HepG2 (cell line): ENCODE measurements at places on chromosomes 3 and 15.

GRCh38 chr3:14412831-14413380 lies 10.5 kb downstream of the SLC6A6 start:
- DNase-seq, result no peak

- DNase-seq, result peak; percentile 29
Measured at GRCh38 chr3:43418601-43419272, 132.4 kb downstream of the SNRK start.

- DNase-seq, result no peak
Measured at GRCh38 chr3:177764377-177764912, 567.2 kb upstream of the TBL1XR1 start.

DNA sequence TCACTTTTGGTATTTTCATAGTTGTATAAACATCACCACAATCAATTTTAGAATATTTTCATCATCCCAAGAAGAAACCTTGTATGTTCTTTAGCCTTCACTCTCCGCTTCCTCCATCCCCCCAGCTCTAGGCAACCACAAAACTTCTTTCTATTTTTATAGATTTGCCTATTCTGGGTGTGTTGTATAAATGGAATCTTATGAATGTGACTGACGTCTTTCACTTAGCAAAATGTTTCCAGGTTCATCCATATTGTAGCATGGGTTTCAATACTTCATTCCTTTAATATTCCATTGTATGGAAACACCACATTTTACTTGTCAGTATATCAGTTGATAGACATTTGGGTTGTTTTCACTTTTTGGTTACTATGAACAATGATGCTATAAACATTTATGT lies 335.8 kb upstream of the GOLIM4 start:
- no peak for DNase-seq

GRCh38 chr3:146496726-146497125 lies 27.4 kb upstream of the PLSCR2 start:
- DNase-seq, result no peak

GRCh38 chr15:44882499-44882968 lies 74.0 kb upstream of the TERB2 start:
- DNase-seq, result no peak

- DNase-seq, result no peak
Measured at GRCh38 chr3:108036984-108037741, 53.7 kb downstream of the CD47 start.

DNA sequence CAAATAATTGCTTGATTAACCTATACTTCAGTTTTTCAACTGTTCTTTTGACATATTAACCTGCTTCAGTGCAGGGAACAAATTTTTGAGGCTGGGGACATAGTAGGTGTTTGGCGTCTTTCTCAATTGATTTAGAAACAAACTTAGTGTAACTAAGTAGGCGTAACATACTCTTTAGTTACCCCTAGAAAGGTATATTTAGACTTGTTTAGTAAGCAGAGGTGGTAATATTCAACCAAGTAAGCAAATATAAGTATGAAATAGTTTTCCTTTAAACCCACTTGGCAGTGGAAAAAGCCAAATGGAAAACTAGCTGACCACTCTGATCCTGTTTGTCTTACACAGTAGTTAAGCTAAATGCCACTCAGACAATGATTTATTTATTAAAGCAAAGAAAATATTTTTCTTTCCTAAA lies 113.2 kb downstream of the MBNL1 start:
- DNase-seq, result peak; percentile 30

DNA sequence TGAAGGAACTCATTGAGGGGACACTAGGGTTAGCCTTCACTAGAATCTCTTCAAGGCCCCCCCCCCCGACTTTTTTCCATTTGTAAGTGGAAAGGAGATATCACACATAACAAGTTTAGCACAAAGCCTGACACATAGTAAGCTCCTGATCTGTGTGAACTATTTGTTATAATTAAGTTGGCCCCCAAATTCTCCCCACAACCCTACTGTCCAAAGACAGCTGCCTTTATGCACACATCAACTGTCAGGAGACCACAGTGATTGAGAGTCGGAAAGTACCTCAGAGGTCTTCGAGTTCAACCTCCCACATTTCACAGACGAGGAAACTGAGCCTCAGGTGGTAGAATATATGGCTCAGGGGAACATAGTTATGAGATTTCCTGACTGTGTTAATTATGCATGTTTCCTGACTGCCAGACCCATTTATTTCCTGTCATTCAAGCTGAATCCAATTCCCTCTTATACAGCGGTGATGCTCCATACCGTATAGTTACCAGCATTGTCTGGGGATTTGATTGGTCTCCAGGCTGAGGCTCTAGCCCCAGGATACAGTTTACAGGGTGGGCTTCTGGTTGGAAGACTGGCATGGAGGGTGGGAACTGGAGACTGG lies 227.4 kb upstream of the CMC1 start:
- DNase-seq, result no peak

DNA sequence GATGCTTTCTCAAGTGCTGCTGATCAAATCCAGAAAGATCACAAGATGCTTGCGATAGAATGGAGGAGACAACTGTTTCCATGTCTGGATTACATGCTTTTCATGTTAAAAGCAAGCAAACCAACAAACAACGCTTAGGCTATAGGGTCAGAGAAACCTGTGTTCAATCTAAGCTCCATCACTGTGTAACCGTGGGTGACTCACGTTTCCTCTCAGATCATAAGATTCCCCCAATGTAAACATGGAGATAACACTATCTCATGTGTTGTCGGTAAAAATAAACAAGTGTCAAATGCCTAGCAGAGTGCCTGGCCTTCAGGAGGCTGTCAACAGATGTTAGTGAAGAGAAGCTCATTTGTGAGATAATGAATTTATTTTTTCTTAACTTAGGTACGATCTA lies 907.8 kb downstream of the NTRK3 start:
- DNase-seq, result no peak

DNA sequence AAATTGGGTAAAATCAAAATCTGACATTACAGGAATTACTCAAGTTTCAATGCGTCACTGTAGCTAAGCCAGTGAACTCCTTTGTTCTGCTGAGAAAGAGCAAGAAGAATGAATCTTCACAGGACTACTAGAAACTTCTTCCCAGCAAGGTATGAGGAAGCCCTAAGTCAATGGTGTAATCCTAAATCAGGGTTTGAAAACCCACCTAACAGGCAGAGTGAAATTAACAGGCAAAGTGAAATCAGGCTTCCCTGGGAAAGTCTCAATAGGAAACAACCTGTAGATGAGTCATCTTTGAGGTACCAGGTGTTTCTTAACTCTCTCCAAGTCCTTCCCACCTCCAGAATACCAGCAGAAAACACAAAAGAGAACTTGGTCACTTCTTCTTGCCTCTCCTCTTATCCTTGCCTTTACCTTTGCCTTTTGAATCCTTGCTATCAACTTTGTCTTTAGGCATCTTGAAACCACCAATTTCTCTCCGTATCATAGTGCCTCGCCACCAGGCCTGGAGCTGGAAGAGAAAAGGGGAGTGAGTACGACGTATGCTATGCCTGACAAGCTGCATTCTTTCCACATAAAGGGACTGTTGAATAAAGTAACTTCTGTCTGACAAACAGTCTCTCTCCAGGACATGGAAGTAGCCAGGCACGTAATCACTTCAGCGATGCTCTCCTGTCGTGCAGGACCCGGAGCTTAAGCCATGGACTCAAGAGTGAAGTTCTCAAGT lies 60.6 kb upstream of the RPL35A start:
- no peak for DNase-seq

DNA sequence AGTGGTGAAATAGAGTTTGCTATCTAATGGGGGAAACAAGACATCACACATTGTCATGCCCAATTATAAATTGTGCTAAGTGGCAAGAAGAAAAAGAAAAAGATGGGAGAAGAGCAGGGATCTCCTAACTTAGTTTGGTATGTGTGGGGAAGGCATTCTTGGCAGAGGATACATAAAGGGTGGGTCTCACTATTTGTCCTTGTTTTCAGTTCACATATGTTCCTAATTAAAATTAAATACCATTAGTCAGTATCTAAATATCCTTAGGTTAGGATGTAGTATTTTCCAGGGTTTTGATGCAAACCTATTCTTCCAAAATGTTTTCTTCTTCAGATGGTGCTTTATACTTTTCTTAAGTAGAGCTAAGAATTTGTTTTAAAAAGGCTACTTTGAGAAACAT lies 173.7 kb downstream of the B3GALNT1 start:
- no peak for DNase-seq

- no peak for DNase-seq
Measured at GRCh38 chr3:44098656-44099415, 142.8 kb upstream of the TOPAZ1 start.

DNA sequence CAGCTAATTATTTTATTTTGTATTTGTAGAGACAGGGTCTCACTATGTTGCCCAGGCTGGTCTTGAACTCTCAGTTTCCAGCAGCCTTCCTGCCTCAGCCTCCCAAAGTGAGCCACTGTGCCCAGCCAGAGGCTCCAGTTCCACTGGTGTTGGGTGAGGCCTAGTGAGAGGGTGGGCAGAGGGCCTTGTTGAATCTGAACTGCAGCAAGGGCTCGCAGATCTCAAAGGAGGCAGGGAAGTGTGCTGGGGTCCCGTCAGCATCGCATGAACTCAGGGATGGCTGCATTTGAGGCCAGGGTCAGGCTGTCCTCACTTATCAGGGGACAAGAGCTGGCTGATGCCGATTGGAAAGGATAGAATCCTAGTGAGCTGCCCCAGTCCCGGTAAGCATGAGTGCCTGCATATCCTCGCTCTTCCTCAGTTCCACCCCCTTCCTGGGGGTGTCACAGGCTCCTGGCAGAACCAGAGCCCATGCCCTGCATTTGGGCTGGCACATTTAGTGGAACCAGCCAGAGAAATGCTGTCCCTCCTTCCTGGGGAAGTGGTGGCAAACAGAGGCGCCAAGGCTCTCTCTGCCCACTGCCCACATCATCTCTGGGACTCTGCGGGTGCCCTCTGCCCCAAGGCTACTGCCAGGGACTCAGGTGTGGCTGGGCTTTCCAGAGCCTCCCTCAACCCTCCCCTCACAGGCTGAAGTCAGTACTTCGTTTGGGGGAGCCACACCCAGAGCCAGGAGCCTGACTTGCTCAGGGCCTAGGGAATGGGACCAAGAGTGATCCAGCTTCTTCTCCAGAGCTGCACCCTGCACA lies 24.1 kb downstream of the ALS2CL start:
- no peak for DNase-seq

DNA sequence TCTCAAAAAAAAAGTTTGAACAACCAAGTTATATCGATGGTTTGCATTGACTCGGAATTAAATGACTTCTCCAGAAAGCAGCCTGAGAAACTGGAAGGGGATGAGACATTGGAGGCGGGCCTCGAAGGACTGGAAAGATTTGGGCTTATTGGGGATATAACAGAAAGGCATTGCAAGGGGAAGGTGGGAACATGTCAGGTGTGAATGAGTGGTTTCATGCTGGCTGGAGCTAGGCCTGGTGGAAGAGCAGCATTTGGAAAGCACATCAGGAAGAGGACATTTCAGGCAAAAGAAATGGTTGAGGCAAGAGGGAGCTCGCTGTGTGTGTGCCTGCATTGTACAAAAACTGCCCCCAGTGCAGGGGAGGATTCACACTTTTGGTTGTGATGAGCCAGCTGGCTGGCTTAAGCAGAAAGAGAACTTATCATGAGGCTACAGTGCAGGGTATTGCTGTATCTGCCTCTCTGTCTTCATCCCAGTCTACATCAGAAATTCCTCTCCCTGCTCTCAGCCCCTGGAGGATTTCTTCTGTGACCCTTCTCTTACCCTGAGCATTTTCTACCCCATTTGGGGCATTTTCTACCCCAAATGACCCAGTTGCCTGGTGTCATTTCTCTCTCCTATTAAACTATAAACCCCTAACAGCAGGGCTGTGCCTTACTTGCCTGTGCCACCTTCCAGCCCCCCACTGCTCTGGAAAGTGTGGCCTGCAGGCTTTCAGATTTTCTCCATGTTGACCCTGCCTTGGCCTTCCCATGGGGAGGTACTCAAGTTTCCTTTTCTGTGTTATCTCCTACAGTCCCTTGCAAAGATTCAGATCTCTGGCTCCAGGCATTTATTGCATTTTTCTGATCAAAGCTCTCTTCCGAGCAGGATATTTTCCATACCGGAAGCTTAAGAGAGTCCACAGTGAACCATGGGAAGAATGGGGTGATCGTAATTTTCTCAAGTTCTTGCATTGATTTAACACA lies 64.4 kb upstream of the FLNB start:
- peak; percentile 40 for DNase-seq
